ENCODE measurements at places on chromosomes 1 and 21.

GRCh38 chr1:48033495-48034045, 36.4 kb upstream of the TRABD2B start:
- no peak for DNase-seq

DNA sequence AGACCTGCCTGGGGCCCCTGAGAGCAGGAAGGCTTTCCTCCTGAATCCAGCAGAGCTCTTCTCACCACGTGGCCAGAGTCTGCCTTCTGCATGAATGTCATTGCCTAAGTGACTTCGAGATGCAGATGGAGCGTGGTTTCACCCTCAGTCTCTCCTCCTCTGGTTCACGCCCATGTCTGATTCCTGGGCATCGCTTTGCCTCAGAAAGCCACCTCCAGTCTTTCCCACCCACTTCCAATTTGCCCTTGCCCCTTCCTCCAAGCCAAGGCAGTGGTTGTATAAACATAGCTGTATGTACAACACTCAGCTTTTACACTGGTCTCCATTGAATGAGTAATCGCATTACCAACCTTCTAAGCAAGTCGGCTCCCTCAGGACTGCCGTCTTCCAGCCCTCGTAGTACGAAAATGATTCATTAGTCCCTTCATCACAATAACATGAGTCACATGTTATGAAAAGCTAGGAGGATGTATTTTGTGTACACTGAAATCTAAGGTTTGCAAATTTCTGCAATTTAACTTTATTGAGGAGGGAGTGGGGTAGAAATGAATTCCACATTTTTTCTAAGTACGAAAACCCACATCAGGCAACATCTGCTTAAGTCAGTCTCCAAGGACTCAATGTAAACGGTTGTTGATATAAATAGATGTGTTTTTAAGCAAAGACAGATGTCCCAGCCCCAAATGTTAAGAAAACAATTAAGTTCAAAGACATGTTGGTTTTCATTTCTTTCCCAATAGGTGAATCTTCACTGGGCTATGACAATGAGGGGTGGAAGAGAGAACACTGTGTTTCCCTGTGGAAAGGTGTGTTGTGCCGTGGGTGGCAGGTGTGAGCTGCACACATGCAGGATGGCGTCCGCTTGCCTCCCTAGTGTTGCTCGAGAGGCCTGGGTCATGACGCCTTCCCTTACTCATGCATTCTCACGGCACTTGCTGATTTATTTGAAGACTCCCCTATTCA, 32.3 kb upstream of the ETS2 start:
- DNase-seq: no peak

- no peak for DNase-seq
Measured at GRCh38 chr1:216310776-216311175, 112.5 kb downstream of the USH2A start.

DNA sequence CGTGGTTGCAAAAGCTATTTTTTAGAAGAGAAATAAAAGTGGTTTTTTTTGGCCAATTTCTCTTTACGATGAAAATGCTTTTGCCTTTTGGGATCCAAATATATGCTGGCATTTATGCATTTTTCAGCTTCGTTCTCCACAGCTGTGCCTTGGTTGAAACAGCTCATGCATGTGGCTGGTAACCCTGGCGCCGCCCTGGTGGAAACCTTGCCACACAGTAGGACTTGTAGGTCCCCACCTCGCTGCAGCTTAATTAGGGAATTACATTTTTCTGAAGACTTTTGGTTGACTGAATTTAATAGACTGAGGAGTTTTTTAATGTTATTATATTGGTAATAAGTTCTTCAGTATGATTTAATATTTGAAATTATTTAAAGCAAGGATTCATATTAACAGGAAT, 12.7 kb upstream of the PCP4 start:
- DNase-seq: no peak

DNA sequence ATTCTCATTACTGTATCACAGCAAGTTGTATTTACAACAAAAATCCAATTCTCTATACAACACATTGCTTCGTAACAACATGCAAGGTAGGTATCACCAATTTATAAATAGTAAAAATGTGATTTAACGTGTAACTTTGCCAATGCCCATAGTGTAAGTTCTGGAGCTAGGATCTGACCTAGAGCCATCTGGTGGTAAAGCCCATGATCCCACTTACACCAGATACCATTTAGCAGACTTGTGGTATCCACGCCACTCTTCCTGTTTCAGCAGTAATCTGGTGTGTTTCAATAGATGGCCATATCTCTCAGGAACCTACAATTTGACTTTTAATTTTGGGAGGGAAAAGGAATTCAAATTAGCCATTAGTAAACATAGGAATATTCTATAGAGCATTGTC, 10.2 kb downstream of the SETSIP start:
- DNase-seq: no peak

DNA sequence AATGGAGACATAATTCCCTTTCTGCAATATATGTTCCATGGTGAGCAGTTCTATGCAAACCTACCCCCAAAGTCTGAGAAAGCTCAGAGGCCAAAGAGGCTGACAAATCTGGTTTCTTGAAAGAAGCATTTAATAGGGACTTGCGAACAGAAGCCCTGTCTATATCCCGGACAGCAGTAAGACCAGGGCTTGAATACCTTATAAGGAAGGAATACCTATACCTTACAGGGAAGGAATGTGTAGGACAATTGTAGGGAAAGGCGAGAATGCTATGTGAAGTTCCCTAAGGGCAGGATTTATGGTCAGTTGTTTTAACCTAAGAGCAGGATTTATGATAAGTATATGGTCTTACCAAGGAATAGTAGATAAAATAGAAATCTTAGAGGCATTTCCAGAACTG, 5.0 kb upstream of the SLC41A1 start:
- DNase-seq: no peak

GRCh38 chr1:174322202-174322862, 125.4 kb upstream of the GPR52 start:
- no peak for DNase-seq

GRCh38 chr21:41901099-41901498, 22.0 kb upstream of the PRDM15 start:
- DNase-seq: no peak

- no peak for DNase-seq
Measured at GRCh38 chr1:48675251-48675650, 101.4 kb downstream of the BEND5 start.

DNA sequence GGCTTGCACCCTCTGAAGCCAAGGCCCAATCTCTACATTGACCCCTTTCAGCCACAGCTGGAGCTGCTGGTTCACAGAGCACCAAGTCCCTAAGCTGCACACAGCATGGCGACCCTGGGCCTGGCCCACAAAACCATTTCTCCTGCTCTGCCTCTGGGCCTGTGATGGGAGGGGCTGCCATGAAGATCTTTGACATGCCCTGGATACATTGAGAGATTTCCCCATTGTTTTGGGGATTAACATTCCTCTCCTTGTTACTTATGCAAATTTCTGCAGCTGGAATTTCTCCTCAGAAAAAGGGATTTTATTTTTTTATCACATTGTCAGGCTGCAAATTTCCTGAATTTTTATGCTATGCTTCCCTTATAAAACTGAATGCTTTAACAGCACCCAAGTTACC, 235.8 kb downstream of the COL11A1 start:
- DNase-seq: no peak

DNA sequence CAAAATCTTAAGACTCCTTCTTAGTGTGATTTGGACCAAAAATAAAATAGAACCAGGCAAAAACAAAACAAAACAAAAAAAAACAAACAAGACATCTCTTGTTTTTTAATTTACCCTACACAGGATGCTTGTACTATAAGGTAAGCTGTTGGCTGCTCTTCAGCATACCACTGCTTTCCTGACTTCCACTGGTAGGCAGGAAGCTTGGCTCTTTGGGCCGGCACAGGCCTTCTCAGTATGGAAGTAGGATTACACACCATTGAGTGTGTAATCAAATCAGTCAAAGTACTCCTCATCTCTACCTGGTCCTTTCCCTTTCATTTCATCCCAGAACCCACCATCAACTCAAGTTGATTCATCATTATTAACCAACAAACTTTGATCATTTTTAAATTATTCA, 61.9 kb upstream of the RGS1 start:
- no peak for DNase-seq

GRCh38 chr1:32127409-32128198, 19.7 kb downstream of the KPNA6 start:
- no peak for DNase-seq

DNA sequence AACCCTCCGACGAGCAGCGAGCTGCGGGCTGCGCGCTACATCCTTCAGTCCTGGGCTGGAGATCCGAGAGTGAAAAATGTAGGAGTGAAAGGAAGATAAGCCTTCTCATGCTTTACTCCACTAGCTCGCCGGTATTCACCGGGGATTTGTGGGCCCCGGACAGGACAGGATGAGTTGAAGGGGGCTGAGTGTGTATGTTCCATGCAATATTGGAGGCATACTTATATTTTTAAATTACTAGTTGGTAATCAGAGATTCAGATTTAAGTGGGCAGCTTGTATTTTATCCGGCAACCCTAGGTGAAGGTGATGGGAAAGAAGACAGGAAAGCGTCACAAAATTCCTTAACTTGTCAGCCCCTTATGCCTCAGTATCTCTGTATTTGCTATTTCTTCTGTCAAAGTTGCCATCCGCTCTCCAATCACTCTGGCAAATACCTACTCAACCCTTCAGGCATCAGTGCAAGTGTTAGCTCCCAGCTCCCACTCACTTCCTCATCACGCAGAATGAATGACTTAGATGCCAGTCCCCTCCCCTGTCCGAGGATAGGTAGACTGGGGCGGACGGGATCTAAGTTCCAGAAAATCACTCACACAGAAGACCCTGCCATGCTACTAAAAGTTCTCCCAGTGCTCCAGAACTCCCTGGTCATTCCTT, 503 bp upstream of the PIGM start:
- no peak for DNase-seq

DNA sequence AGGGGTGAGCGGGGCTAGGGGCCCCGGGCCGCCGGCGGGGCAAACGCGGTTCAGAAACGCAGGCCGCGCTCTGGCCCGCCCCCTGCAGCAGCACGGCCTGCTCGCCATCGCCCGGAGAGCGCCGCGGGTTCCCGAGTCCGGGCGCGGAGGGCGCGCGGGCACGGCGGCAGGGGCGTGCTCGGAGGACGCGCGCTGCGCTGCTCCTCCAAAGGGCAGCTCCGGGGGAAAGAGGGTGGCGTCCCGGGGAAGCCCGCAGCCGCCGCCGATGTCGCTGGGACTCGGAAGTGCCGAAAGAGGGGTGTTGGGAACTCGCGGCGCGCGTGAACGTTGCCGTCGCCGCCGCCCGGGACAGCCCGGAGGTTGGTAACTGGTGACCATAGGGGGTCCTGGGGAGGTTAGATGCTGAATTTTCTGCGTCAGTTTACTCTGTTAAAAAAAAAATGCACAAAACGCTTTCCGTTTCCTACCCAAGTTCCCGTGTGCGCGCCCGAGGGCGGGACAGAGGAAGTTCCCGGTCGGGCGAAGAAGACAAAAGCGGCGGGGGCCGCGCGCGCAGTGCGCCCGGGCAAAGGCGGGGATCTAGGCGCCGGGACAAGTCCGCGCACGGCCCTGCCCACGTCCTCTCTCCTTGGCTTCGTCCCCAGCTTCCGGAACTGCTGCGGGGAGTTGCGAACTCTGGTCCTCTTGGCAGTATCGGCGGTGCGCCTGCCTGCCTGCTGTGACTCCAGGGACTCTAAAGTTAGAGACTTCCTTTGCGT, at the start of gene HHAT:
HHAT (plus strand) TSS at position 157 of the 758 bp plus-strand sequence. CDS start 20,074 bp downstream, outside the sequence.
- peak; percentile 62 for DNase-seq

DNA sequence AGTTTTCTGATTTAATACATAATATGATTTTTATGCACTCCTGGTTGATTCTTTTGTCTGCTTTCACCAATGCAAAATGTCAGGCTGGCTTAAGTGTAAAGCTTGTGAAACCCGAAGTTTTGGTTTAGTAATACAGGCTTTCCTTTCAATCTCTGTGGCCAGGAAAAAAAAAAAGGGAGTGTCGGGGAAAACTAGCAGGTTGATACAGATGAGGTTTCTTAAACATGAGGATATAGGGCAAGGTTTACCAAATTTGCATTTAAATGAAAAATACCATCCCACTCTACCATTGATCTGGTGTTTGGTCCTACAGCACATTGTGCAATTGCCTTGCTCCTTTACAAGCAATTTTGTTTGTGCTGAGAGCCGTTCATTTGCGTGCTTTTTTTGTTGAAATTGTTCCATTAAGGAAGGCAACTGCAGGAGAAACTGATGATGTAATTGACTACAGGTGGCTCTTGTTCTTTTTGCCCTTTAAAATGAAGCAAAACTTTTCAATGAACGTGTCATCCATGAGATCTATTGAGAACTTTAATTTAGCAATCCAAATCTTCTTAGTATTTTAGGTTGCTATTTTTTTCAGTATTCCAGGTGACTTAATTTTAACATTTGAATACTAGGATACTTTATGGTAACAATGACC, 22.7 kb downstream of the CLIC6 start:
- no peak for DNase-seq

- DNase-seq: no peak
Measured at GRCh38 chr1:240478536-240478935, 133.4 kb downstream of the GREM2 start.

DNA sequence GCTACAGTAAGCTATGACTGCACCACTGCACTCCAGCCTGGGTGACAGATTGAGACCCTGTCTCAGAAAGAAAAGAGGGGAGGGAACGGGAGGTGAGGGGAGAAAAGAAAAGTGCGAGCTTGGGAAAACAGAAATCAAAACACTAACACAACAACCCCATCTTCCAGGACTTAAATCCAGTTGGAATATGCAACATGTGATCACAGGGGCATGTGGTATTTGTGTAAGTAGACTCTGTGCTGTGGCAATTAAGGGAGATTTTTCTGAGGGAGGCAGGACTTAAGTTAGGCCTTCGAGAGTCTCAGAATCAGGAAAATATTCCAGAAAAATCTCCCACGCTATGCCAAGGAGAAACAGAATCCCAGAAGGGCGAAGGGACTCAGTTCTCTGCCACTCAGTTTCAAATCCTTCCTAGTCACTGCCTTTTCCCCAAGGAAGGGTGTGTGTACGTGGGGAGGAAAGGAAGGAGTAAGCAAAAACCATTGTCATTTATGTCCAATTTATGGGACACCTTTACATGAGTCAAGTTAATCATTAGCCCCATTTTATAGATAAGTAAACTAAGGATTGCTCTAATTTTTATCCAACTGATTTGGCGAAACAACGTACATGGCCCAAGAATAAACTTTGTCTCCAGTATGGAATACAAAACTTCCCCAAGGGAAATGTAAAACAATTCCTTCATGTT, 12.3 kb downstream of the ID3 start:
- DNase-seq: no peak
